ENCODE measurements at places on chromosomes 11 and 22.

DNA sequence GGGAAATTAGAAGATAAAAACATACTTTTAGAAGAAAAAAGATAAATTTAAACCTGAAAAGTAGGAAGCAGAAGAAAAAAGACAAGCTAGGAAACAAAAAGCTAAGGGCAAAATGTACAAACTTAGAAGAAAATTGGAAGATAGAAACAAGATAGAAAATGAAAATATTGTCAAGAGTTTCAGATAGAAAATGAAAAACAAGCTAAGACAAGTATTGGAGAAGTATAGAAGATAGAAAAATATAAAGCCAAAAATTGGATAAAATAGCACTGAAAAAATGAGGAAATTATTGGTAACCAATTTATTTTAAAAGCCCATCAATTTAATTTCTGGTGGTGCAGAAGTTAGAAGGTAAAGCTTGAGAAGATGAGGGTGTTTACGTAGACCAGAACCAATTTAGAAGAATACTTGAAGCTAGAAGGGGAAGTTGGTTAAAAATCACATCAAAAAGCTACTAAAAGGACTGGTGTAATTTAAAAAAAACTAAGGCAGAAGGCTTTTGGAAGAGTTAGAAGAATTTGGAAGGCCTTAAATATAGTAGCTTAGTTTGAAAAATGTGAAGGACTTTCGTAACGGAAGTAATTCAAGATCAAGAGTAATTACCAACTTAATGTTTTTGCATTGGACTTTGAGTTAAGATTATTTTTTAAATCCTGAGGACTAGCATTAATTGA lies 1.0 kb downstream of the MALAT1 start:
- DNase-seq, result no peak

- DNase-seq, result no peak
Observed at GRCh38 chr11:93583490-93583889, 40.3 kb upstream of the SMCO4 start.

GRCh38 chr11:9565822-9566560 lies 7.5 kb upstream of the WEE1 start:
- DNase-seq, result peak; percentile 84

DNA sequence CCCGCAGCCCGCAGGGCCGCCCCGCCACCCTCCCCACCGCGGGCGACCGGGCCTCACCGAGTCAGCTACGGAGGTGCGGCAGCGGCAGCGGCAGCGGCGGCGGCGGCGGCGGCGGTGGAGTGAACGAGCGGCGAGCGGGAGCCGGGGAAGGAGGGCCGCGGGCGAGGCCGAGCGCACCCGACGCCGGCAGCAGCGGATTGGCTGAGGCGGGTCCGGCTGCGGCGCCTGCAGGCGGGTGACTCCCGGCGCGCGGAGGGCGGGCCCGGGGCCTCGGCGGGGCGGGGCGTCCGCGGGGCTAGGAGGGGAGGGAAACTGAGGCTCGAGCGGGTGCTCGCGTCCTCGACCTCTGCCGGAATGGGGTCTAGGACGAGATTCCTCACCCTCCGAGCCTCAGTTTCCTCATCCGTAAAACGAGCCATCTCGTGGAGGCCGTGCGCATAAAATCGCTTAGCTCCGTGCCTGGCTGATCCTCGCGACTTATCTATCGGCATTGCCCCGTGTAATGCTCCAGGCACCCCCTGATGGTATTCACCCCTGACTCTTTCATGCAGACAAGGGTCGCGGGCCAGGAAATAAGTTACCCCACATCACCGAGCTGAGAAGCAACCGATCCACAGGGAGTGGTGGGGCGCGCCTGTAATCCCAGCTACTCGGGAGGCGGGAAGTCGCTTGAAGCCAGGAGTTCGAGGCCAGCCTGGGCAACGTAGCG lies at the start of gene CPT1A:
Gene CPT1A (minus strand): TSS at position 199 of the 709 bp plus-strand sequence. CDS start 26,442 bp downstream, outside the sequence.
- peak; percentile 62 for DNase-seq

GRCh38 chr11:103515283-103515682 lies 406.1 kb downstream of the DYNC2H1 start:
- no peak for DNase-seq

GRCh38 chr22:31616315-31616980 lies 45.6 kb downstream of the PISD start:
- peak; percentile 58 for DNase-seq

GRCh38 chr11:31995525-31996094 lies 95.3 kb upstream of the RCN1 start:
- no peak for DNase-seq

GRCh38 chr11:46239801-46240061 lies 37.7 kb upstream of the CREB3L1 start:
- no peak for DNase-seq

DNA sequence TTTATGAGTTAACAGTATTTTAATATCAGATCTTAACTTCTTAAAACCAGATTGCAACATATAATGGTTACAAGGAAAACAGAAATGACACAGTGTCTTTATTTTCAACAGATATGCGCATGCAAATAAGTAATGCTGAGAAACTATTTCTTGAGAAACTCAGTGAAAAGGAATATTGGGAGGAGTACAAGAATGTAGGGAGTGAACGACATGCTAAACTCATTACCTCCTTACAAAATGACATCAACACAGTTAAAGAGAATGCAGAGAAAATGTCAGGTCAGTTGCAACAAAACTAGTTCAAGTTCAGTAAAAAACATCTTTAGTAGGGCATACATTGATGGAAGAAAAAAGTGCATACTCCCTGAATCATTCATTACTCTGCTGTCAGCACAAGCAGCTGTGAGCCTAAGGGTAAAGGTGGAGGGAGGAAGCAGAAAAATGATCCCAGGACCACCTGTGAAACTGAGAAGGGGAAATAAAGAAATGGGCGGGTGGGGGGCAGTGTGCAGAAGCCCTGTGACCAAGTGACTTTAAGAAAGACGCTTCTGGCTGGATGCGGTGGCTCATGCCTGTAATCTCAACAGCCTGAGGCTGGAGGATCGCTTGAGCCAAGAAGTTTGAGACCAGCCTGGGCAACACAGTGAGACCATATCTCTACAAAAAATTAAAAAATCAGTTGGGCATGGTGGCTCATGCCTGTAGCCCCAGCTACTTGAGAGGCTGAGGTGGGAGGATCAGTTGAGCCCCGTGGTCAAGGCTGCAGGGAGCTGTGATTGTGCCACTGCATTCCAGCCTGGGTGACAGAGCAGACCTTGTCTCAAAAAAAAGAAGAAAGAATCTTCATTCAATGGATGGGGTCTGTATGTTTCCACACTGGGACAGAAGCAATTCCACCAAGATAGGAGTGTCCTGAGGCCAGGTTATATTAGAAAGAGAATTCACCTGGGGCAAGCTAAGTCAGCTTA lies 31.2 kb downstream of the CCDC83 start:
- no peak for DNase-seq

- peak; percentile 15 for DNase-seq
Observed at GRCh38 chr22:30947816-30948454, 20.6 kb downstream of the MORC2 start.

DNA sequence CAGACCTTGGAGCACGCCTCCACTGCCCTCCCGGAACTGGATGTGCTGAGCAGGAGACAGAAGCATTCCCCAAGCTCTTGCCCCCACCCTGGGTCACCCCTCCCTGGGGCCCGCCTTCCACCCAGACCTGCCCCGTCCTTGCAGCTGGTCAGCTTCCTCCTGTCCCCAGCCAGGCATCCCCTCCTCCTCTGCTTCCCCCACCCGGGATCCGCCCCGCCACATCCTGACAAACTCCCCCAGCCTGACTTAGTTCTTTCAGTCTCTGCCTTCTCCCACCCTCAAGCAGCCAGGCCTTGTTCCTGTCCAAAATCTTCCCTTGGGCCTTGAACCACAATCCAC lies 1.1 kb upstream of the PLXNB2 start:
- DNase-seq, result peak; percentile 70
